Activated T-helper 1 cell treated with anti-CD3 and anti-CD28 coated beads, Interleukin-2, amount 50 U/mL, for 16 hours (primary cell): ENCODE measurements at places on chromosomes 16 and 17.

DNA sequence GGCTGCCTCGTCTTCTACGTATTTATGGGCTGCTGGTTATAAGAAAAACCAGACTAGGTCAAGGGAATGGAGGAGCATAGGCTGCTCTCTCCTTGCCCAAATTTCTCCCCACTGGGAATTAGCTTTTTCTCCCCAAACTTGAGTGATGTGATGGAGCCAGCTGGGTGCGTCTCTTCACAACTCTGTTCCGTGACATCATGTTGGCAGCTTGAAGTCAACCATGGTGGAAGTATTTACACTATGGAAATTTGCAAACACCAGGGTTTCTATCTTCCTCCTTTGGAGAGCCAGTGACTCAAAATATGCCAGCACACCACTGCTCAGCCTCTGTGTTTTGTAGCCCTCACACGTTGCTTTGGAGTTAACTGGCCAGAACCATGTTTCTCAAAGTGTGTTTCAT, 78.1 kb downstream of the OR1D5 start:
- DNase-seq = no peak

- DNase-seq = no peak
Observed at GRCh38 chr16:66996983-66997358, 8.6 kb downstream of the CES4A start.

DNA sequence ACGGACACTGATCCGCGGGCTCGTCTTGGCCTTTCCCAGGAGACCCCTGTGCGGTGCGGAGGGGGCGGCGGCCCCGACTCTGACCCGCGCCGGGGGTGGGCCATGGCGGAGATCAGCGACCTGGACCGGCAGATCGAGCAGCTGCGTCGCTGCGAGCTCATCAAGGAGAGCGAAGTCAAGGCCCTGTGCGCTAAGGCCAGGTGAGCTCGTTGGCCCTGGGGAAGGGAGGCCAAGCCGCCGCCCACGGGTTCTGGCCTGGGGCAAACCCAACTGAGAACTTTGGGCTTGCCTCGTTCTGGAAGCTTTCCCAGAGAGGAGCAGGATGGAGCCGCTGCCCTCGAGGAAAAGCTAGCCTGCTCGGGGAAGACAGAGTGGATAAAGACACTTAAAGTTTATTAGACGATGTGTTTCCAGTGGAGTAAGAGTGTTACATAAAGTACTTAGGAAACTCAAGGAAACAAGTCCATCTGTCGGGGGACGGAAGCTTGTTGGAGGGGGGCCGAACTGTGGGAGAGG, 540 bp downstream of the PPP4C start:
- DNase-seq = no peak

DNA sequence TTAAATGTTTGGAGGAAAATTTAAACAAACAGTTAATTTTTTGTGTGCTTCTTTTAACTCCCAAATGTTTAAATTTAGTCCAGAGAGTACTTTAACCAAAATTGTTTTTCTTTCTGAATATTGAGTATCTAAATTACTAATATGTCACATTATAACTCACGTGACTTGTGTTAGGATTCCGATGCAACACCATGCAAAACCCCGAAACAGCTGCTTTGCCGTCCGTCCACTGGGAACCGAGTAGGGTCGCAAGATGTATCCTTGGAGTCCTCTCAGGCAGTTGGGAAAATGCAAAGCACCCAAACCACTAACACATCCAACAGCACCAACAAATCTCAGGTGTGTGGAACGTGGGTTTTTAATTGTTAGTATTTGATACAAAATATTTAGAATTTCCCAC, 38.7 kb upstream of the ADCY7 start:
- DNase-seq = no peak

DNA sequence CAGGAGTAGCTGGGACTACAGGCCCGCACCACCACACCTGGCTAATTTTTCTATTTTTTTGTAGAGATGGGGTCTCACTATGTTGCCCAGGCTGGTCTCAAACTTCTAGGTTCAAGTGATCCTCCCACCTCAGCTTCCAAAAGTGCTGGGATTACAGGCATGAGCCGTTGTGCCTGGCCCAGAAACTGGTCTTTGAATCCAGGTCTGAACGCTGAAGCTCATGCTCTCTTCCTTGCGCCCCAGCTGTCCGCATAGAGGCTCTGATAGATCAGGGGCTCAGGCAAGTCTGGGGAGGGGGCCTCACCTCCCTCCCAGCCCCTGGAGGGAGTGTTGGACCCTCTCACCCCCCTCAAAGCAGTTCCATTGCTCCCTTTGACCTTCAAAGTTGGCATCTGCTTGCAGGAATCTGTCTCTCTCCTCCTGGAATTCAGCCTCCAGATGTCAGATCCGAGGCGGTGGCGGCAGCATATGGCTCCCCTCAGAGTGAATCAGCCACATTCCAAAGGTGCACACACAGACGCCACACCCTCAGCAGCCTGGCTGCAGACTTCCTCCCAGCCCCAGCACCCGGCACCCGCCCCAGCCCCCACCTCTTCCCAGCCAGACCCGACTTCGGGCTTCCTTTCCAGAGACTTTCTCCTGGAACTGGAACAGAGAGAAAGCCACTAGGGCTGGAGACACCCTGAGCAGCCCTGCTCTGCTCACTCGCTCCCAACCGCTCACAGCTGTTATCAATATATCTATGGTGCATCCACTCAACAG, 16.9 kb upstream of the GLIS2 start:
- DNase-seq = no peak
